ENCODE measurements at places on chromosomes 4 and X.

DNA sequence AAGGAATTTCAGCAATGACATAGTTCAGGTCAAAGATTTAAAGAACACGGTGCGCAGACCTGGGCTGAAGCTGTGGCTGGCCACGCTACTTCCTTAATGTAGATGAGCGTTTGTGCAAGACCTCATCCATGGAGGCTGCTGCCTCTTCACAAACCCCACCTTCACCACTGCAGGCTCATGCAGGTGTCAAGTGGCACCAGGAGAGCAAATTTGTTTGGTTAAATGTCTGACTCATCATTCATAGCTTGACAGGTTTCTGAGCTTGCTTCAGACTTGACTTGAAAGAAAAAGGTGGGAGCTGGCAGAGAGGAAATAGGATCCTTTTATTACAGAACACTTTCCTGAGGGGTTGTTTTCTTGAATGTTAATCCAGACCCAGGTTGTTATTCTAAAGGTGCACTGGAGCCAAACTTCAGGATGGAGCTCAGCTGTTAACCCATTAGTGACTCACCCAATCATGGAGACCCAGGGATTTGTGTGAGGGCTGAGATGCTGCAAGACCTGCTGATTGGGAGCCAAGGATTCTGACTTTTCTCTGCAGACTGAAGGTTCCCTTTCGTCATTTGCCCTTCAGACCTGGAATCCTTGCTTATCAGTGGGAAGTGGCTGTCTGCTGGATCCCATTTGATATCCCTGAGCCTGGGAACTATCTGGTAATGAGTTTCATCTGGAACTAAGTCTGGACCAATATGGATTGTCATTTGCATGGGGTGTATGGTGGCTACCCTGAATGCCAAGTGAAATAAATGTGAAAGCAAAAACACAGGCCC lies 315.3 kb downstream of the PTTG2 start:
- no peak for DNase-seq

- DNase-seq: no peak
Observed at GRCh38 chrX:12917753-12918152, 11.3 kb downstream of the TLR8 start.

DNA sequence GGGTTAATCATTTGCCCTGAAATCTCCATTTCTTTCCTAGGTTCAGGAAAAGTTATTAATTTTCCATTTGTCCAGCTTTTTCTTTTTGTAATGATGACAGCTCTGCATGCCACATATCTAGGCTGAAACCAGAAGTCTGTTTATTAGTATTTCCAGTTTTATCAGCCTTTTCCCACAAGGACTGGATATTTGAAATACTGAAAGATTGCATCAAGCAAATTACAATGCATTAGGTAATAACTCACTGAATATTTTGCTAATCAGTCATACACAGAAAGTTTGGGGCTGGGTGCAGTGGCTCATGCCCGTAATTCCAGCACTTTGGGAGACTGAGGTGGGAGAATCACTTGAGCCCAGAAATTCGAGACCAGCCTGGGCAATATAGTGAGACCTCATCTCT lies 21.5 kb downstream of the SLC9A7 start:
- no peak for DNase-seq

- DNase-seq: no peak
Observed at GRCh38 chr4:41446391-41446790, 91.6 kb upstream of the LIMCH1 start.

DNA sequence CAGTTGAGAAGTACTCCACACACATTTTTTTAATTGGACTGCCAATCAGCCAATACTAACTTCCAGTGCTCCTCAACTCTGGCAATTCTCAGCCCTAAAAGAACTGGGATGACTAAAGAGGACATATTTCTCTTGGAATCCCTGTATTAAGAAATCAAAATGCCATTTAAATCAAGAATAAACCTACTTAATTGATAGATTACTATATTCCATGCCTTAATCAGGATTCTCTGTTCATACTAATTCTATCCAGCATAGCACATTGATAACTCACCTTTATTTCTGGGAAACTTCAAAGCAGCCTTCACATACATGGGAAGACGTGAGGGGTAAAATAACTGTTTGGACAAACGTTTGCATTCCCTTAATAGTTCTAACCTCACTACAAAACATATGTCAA lies 93.0 kb upstream of the DKK2 start:
- no peak for DNase-seq

DNA sequence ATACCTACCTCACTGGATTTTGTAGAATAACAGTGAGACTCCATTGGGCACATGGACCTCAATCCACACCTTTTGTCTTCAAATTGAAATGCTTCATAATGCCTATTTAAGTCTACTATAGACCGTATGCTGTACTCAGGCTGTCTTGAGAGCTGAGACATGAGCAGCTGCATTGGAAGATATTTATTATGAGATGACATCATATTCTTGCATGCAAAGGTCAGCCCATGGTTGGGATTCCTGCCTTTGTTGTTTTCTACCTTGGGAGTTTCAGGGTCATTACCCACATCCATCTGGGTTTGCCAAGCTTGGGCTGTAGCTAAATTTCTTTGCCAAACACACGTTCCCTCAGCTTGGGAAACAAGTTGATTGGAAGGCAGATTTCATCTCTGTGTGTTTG lies 33.2 kb upstream of the MAMLD1 start:
- no peak for DNase-seq

DNA sequence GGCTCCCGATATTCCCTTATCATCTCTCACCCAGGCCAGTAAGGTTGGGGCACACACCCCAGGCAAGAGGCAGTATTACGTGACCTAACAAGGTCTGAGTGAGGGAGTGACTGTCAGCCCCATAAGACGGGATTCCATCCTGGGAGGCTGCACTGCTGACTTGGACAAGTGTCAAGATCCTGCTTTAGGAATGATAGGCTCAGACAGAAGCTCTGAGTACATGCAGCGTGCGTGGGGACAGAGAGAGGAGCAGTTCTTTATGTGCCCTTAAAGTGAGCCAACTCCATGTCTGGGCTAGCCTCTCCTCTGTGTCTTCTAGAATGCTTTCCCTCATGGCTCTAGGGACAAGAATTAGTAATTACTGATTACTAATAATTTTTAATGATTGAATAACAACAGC lies 142.2 kb upstream of the PRPS2 start:
- DNase-seq: no peak

DNA sequence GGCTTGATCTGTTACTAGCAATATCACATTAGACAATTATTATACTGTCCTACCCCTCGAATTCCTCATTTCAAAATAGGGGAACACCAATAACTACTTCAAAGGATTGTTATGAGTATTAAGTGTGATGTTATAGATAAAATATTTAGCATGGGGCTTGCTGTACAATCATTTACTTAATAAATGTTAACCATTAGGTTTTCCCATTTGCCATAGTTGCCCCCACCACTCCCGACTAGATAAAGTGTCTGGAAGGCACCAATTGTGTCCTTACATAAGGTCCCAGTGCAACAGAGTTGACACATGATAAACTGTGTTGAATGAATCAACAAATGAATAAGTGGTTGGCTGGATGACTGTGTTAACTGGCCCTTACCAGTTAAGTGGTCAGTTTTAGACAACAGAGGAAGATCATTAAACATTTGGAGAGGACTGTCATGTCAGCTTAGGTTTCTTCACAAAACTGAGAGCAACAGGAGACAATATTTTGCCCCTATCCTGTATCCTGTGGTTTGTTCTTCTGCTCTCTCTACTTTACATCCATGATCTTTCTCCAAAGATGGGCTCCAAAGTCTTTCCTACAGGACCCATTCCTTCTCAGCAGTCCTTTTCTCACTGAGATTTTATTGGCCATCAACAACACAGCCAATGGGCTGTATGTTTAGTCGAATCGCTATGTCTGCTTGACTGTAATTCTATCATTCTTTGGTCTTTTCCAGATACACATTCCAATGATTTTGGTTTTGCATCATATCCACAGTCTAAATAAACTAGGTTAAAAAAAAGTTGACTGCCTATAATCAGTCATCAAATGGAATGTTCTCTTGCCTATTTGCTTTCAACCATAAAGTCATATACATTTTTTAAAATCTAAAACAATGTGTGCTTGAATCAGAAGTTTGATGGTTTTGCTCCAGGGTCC lies 74.4 kb downstream of the RNF150 start:
- DNase-seq: no peak

- DNase-seq: no peak
Observed at GRCh38 chr4:96833831-96834230, 993.9 kb downstream of the PDHA2 start.

DNA sequence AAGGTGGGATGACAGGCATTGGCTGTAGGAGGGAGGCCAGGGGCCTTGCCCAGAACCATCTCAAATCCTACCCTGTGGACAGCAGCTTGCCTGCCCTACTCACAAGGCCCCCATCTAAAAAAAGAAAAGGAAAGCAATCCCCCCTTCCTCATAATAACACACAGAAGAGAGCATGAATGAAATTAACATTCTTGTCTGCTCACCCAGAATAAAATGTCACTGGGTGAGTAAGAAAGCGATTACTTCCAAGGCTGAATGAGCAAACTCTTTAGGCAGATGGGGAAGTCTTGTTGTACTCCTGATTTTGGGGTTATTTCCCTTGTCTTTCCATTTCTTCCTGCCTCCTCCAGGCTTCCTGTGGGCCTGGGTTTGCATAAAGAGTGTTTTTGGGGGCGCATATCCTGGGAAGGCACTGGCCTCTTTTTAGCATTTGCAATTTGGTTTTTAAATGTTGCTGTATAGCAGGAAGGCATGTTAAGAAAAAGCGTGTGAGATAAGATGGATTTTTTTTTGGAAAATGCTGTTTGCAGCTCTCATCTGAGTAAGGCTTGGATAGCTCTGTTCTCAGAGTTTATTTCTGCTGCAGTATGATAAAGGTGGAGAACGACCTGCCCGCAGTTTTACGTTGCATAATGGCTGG lies 248.3 kb upstream of the GATB start:
- no peak for DNase-seq

GRCh38 chr4:52840531-52841370 lies 21.4 kb upstream of the RASL11B start:
- DNase-seq: no peak

DNA sequence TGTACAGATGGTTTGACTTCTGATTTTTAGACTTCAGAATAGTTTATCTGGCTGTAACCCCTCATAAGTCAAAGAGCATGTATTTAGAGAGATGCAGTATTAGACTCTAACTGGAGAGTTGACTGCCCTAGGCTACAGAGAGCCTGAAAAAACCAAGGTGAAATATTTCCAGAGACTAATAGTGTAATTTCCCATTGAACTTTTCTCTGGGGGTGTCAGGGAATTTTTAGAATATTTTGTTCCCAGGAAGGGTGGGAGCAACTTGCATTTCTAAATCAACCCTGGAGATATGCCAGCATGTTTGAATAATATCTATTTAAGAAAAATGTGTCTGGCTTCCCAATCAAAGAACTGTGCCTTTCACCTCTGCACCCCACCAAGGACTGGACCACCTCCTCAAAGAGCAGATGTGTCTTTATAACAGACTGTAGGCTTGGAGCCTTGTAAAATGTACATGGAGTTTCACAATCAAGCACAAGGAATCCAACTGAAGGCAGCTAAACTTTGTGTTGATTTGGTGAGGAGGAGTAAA lies 2.0 kb downstream of the ANXA3 start:
- no peak for DNase-seq

GRCh38 chrX:48899078-48899410 lies 1.3 kb downstream of the PQBP1 start:
- no peak for DNase-seq

DNA sequence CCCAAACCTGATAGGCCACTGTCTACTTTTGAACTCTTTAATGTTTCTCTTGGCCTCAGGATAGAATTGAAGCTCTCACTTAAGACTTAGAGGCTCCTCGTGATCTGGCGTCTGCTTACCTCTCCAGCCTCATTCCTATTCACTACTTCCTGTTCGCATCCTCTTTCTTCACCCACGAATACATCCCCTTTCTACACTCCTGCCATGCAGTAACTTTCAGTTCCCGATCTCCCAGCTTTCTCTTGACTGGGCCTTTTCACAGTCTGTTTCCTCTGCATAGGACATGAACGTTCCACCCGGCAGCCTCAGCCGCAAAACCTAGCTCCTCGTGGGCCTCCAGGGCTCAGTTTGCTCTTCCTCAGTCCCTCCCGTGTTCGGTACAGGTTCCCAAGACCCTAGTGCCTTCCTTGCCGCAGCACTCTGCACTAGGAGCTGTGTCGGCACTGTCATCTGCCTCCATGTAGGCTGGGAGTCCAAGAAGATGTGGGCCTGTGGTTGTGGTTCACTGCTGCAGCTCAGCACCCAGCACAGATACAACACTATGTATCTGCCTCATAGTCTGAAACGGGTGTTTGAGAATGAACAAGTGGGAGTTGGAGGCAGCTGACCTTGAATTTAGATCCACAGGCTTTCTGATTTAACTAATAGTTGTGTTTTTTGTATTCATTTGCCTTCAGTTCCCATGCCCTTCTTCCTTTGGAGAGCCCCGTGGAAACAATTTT lies 15.8 kb downstream of the RPL39 start:
- no peak for DNase-seq

GRCh38 chrX:68672581-68673318 lies 25.3 kb downstream of the STARD8 start:
- no peak for DNase-seq

DNA sequence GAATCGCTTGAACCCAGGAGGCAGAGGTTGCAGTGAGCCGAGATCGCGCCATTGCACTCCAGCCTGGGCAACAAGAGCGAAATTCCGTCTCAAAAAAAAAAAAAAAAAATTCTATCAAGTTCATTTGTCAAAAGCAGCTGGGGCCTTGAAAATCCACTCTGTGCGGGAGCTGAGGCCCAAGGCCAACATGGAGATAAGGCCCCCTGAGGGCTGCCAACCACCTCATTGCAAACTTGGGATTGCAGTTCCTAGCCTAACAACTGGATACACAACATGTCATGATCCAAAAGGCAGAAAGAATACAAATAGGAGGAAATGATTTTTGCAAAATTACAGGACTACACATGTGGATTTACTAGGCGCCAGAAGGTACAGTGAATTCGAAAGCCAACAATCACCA lies 22.5 kb upstream of the PRDX4 start:
- DNase-seq: no peak

- DNase-seq: peak; percentile 59
Observed at GRCh38 chrX:47581731-47582647, at the start of gene TIMP1. TIMP1 (plus strand) TSS chrX:47582436; CDS start chrX:47583416, 980 bp downstream.

DNA sequence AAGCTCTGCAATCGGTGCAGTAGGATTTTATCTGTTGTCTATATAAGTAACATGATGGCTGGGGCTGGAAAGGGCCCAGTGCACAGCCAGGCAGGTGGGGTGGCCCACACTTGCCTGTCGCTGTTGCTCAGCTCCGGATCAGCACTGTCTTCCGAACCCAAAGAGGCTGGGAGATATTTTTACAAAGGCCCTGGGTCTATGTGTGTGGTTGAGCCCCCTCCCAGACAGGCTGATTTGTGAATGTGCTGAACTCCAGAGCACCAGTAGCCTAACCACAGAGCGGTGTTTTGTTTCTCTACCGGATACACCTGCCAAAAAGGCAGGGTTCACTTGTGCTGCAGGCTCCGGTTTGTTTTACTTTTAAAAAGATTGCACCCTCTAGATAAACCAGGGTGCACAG lies 33.5 kb upstream of the CHRNA9 start:
- peak; percentile 81 for DNase-seq

DNA sequence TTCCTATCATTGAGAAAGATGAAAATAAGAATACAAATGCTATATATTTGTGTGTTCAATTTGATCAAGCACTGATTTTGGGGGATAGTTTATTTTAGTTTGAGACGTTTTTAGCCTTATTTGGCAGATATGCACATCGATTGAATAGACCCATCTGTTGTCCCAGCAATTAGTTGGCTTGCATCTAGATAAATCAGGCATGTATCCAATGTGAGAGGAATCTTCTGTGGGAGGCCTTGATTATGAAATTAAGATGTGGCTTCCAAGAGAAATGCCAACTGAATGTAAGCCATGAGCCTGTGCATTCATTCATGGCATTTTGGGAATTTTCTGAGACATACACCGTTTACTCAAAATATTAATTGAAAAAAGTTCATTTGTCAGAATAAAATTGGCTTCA lies 623.1 kb downstream of the TECRL start:
- DNase-seq: no peak
